ENCODE measurements at places on chromosomes 6 and 20.

- no peak for DNase-seq
Measured at GRCh38 chr6:107730106-107730505, 94.0 kb downstream of the SCML4 start.

DNA sequence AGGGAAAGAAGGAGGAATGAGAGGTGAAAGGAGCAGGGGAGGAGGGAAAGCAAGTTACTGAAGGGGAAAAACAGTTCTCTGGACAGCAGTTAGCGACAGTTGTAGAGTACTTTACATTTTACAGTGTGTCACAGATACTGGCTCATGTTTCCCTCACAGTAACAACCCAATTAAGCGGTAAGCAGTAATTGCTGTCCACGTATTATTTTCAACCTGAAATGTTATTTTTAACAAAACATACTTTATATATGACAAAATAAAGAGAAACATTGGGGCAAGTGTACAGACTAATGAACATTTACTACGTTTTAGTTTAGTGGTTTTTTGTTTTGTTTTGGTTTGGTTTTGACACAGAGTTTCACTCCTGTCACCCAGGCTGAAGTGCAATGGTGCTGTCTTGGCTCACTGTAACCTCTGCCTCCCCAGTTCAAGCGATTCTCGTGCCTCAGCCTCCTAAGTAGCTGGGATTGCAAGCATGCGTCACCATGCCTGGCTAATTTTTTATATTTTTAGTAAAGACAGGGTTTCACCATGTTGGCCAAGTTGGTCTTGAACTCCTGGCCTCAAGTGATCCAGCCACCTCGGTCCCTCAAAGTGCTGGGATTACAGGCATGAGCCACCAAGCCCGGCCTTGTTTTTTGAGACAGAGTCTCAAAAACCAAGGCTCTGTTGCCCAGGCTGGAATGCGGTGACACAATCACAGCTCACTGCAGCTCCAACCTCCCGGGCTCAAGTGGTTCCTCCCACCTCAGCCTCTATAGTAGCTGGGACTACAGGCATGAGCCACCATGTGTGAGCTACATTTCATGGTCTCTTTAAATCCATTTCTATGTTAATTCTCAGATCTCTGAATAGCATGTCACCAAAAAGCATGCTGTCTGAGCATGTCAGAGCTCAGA is 22.6 kb upstream of the BTN3A2 start:
- DNase-seq: no peak

DNA sequence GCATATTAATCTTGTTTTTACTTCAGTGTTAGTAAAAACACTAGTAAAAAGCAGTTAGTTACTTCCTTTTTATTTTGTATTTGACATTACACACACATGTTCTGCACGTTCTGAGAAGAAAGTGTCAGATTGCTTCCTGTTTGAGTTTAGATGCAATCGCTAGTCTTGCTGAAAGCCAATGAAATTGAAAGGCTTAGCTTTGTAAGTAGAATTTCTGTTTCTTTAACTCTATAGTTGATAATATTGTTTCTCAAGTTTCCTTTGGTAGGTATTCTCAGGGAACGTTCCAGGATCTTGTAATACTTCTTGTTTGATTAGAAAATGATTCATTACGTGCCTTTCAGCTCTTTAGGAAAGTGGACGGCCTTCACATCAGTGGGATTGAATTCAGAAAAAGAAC is 55.0 kb downstream of the CDKAL1 start:
- no peak for DNase-seq

DNA sequence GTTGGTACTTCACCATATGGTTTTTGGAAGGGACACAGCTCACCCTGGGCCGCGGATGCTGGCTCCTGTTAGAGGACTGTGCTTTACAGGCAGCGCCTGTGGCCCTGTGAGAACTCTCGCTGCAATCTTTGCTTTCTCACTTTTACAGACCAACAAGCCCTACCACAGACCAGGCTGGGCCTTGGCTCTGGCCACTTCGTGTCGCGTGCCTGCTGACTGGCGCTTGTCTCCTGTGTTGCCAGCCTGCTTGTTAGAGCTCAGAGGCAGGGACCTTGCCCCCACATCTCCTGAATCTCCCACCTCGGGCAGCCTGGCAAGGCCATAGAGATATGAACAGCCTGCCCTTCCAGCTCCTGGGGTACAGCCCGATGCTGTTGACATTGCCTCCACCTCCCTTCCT is 56.1 kb downstream of the SYNJ2 start:
- peak; percentile 41 for DNase-seq

- DNase-seq: no peak
Measured at GRCh38 chr6:41294214-41294872, 7.9 kb upstream of the TREM1 start.

All from left ventricle myocardium superior (tissue), 1 donor.